Iris pigment epithelial cell (primary cell): ENCODE measurements at places on chromosomes 2 and 18.

- no peak for DNase-seq
Measured at GRCh38 chr2:113755835-113756354, 547 bp downstream of the SLC35F5 start.

DNA sequence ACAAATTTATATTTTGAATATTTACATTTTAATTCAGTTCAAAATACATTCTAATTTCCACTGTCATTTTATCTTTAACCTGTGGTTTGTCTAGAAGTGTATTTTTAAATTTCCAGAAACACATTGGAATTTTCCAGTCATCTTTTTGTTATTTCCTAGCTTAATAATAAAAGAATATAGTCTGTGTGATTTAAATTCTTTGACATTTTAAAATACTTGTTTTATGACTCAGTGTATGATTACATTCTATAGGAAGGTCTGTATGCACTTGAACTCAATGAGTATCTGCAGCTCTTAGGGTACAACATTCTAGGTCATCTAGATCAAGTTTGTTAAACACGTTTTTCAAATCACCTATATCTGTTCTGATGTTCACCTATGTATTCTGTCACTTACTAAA is 88.3 kb upstream of the MBOAT2 start:
- DNase-seq: peak; percentile 40

DNA sequence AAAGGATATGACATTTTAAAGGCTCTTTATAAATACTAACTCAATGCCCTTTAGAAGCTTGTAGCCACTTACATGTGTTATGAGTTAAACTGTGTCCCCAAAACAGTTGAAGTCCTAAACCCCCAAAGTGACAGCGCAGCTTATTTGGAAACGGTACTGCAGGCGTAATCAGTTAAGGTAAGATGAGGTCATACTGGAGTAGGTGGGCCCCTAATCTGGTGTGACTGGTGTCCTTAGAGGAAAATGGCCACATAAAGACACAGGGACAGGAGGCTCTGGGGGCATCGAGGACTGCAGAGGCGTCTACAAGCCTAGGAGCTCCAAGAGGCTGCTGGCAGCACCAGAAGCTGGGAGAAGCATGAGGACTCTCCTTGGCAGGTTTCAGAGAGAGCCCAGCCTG is 8.5 kb downstream of the TXNL4A start:
- no peak for DNase-seq

DNA sequence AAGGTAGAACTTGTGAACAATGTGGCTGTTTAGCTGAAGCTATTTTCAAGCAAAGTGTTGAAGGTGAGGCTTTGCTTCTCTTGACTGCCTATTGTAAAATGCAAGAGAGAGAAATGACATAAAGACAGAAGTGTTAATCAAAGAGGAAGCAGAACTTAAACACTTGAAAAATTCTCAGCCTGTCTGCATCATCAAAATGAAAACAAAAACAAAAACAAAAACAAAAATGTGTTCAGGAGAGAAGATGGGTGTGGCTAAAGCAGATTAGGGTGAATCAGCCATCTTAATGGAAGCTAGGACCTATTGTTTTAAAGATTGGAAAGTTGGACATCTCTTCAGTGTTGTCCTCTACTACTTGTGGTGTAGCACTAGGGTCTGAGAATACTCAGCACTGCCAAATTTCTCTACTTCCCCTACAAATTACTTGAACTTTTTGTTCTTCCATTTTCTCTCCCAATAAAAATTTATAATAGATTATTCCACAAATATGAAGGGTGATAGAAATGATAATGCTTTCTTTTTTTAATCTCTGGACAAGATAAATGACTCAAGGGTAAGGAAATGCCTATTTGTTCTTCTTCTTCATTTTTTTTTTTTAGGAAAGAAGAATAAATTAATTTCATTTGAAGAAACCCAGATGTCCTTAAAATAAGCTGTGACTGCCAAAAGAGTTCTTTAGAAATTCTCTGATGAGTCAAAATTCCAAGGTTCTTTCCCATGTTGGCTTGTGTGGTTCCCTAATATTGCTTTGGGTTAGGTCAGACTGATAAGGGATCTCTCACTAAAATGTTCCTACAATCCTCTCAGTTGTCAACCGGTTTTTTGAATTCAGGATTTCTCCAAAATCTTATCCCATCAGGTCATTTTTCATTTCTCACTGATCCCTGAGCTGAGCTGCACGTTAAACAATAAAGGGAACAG is 571.2 kb upstream of the ZEB2 start:
- peak; percentile 25 for DNase-seq

DNA sequence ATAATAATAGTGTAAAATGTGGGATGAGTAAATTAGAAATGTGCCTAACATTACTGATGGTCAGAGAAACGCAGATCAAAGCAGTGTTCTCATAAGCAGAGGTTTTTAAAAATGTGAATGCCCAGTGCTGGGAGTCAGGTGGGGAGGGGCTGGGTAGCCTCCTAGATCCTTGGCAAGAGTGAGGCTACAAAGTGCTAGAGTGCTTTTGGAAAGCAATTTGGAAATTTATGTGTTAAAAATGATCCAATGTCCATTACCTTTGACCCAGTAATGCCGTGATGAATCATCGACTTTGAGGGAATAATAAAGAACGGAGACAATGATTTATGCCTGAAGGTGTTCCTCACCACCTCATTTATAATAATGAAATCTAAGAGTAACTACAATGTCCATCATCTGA is 44.9 kb upstream of the TWIST2 start:
- DNase-seq: no peak

DNA sequence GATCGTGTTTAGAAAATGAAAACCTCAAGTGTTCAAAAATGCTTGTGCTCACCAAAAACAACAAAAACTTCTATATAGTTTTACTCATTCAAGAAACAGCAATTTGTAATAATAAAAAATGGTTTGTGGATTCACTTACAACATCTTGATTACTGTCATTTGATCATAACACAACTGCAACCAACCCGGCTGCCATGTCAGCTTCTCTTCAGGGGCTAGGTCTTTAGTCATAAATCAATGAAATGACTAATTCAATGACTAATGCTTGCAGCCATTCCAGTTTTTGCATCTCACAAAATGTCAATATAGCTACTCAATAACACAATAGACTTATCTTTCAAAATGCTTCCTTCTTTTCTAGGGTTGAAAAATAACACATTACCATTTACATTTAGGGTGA is 128.0 kb downstream of the OLA1 start:
- DNase-seq: peak; percentile 47

GRCh38 chr2:149894760-149895159 is 307.2 kb upstream of the MMADHC start:
- DNase-seq: peak; percentile 61

DNA sequence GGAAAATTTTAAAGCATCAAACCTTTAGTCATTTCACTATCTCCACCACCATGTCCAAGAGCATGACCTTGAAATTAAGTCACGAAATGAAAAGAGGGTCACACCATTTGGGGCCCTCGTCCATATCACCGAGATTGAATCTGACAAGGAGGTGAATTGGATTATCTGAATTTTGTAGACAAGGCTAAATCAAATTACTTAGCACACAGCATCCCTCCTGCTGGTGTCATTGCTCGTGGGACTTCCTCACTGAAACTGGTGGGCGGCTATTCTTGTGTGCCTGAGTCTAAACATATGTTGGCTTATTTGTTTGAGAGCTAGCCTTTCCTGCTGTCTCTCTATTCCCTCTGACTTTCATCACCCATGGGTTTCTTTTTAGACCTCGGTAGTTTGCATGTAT is 64.6 kb upstream of the CNGA3 start:
- no peak for DNase-seq

GRCh38 chr2:68127358-68128242 is 30.1 kb upstream of the PNO1 start:
- DNase-seq: no peak
